ENCODE measurements at places on chromosomes 3 and 15.

- DNase-seq: no peak
Measured at GRCh38 chr15:40103864-40104271, 4.8 kb downstream of the BMF start.

DNA sequence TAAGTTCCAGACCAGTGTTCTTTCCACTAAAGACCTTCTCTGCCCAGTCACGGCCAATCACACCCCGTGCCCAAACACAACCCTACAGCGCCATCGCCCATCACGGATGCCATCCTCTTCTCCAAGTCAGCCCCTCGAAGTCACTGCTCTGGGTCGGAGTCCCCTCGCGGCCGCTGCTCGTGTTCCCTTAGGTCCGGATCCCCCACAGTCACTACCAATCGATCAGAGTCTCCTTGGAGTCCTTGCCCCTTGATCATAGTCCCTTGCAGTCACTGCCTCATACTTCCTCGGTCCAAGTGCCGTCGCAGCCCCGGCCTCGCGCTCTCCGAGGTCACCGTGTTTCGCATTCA is 461 bp downstream of the PCYT1A start:
- DNase-seq: no peak

DNA sequence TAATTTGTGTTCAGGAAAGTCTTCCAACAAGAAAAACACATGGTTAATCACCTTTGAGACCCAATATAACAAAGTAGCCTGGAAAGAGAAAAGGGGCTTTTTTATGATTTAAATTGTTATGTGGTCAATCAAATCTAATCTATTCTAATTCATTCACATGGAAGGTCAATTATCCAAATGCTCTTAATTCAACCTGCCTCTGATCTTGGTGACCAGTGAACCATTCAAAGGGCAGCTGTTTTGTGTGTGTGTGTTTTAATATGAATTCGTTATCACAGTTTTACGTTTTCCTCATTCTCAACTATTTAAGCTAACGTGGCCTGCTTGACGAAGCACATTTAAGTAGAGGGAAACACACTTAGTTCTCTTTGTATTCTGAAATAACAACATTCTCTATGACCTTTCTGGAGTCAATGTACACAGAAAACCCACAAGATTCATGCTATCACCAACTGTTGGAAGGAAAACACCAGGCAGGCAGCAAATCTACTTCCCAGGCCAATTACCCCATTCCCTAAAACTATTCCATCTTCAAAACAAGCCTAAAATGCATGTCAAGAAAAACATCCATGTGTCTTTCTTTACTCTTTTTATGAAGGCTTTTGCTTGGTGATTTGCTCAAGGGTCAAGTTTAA is 195.4 kb downstream of the SUCLG2 start:
- no peak for DNase-seq

GRCh38 chr3:105365081-105365390 is 1.7 kb upstream of the ALCAM start:
- DNase-seq: no peak

GRCh38 chr3:40864146-40864782 is 335.0 kb upstream of the CTNNB1 start:
- no peak for DNase-seq

Data from NCI-H1930 (cell line).